Natural killer cell treated with Interleukin-12 subunit alpha and Interleukin-12 subunit beta and Interleukin-15 and Interleukin-18, amount 100 ng/mL, for 72 hours (primary cell): ENCODE measurements at places on chromosomes 16 and 17.

DNA sequence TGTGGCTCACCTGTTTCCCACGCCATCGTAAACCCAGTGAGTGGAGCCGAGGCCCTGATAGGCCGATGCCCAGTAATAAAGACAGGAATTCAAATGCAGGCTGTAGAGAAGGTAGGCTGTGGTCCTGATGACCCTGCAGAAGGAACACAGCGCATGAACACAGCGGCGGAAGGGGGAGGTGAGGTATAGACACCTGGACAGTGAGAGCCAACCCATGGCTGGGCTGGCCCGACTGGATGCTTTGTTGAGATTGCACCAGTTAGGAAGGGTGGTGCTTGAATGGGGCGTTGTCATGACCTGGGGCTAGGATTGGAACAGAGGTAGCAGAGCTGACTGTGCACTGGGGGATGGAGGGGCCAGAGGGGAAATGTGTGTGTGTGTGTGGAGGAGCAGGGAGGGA is 59.2 kb downstream of the CNGB1 start:
- DNase-seq: no peak

DNA sequence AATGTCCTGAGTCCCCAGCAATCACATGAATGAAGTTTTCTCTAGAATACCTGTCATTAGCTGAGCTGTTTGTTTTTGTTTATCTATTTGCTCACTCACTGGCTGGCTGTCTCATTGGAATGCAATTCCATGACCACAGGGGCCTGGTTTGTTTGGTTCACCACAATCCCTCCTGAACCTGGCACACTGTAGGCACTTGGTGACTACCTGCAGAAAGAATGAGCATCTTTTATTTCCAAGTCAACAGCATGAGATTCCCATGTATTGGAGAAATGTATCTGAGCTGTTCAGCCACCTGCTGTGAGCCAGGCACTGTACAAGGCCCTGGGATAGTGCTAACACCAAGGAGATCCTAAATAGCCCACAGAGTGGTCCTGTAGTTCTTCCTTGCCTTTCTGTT is 345.1 kb downstream of the XYLT1 start:
- DNase-seq: no peak

- DNase-seq: no peak
Observed at GRCh38 chr16:12289175-12290063, 312.9 kb downstream of the SNX29 start.

- no peak for DNase-seq
Observed at GRCh38 chr16:4915226-4915761, 21.7 kb downstream of the PPL start.

- peak; percentile 83 for DNase-seq
Observed at GRCh38 chr17:80252871-80253270, 7.8 kb upstream of the RNF213 start.

DNA sequence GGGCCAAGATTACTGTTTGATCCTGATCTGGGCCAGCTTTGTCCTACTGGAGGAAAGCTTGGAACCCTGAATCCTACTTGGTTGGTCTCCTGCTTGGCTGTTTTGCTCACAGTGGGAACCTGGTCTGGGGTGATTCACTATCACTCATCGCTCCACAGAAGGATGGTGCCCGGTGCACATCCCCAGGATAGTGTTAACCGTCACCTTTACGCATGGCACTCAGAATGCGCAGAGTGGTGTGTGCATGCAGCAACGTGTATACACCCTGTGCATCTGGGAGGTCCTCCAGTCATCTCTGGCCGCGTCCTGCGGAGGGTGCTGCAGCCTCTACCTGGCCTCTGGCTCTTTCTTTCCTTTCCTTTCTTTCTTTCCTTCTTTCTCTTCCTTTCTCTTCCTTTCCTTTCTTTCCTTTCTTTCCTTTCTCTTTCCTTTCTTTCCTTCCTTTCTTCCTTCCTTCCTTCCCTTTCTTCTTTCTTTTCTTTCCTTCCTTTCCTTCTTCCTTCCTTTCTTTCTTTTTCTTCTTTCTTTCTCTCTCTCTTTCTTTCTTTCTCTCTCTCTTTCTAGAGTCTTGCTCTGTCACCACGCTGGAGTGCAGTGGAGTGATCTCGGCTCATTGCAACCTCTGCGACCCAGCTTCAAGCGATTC is 13.1 kb downstream of the SOCS3 start:
- DNase-seq: peak; percentile 22

GRCh38 chr16:57805176-57805575 is 2.9 kb upstream of the KIFC3 start:
- DNase-seq: no peak

DNA sequence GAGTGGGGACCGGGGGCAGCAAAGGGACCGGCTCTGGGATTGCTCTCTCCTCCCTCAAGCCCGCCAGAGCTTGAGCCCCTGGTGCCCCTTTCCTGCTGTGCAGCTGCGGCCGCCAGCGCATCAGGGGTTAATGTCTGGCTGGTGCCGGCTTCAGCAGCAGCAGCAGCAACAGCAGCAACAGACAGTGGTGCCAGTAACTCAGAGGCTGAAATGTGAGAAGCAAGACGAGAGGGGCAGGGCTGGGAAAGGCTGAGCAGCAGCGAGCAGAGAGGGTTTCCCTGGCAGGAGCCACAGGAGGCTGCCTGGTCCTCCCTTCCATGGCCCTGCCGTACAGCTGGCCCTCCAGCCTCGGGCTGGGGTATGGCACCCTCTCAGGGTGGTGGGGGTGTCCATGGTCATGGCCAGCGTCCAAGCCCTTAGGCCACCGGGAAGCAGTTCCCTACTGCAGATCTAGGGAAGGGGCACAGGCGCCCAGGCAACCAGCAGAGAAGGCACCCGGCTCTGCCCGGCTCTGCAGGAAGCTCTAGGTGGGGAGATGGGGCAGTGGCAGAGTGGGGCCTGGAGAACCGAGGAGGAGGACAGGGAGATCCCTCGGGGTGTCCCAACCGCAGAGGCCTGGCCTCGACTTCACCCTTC is 21.1 kb upstream of the TFAP4 start:
- no peak for DNase-seq

DNA sequence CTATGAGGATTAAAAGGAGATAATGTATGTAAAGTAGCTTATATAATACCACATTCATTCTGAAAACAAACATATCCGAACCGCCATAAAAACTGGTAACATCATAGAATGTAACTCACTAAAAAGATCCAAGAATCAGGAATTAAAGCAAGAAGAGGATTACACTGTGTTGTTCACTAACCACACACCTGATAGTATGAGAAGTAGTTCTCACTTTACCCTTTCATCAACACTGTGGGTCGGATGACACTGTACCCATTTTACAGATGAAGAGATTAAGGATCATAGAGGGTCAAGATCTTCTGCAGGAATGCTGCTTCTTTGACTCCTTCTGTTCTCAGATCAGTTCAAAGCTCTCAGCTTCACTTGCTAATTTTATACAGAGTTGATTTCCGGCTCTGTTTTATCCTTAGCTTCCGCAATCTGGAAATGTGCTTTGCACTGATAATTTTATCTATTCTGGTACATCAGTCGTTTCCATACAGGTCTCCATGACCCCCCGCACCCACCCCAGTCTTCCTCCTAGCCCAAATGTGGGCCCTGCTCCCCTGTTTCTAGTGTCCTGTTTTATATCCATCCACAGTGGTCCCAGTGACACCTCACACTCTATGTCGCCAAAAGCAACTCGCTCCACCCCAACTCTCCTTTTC is 288.6 kb upstream of the CCL2 start:
- DNase-seq: no peak

- no peak for DNase-seq
Observed at GRCh38 chr16:24499193-24499814, 40.1 kb upstream of the RBBP6 start.

DNA sequence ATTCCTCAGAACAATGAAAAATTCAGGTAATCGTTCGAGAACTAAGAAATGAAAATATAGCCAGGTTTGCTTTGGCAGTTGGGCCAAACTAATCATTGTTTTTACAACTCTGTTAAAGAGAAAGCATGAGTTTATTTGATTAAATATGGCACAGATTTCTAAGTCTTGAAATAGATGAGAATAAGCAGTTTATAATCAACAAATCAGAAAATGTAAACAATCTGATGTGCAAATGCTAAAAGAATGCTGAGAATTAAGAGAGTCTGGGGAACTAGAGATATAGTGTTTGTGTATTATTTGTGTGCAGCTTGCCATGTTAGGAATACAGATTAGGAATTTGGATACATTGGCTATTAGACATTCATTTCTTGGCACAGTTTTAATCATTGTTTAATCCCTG is 212.5 kb downstream of the TANC2 start:
- DNase-seq: no peak

- DNase-seq: no peak
Observed at GRCh38 chr16:23274968-23275367, 27.1 kb upstream of the SCNN1B start.

- no peak for DNase-seq
Observed at GRCh38 chr17:72677714-72678390, 414.6 kb downstream of the SLC39A11 start.

DNA sequence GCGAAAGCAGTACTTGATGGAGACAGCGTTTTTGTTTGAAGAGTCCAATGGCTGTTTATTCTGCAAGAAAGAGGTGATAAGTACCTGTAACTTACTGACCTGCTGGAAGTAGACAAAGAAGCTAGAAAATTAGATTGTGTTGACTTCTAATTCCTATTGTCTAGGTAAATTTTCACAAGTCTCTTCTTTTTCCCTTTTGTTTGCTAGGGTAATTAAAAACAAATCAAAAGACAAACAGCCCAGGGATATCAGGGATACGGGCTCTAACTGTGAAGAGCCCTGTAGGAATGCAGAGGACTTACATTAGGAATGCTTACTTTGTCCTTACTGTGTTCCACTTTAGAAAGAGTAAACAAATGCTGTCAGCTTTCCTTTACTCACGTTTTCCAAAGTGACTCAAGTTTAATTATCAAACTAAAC is 7.0 kb downstream of the PSME3IP1 start:
- DNase-seq: no peak

DNA sequence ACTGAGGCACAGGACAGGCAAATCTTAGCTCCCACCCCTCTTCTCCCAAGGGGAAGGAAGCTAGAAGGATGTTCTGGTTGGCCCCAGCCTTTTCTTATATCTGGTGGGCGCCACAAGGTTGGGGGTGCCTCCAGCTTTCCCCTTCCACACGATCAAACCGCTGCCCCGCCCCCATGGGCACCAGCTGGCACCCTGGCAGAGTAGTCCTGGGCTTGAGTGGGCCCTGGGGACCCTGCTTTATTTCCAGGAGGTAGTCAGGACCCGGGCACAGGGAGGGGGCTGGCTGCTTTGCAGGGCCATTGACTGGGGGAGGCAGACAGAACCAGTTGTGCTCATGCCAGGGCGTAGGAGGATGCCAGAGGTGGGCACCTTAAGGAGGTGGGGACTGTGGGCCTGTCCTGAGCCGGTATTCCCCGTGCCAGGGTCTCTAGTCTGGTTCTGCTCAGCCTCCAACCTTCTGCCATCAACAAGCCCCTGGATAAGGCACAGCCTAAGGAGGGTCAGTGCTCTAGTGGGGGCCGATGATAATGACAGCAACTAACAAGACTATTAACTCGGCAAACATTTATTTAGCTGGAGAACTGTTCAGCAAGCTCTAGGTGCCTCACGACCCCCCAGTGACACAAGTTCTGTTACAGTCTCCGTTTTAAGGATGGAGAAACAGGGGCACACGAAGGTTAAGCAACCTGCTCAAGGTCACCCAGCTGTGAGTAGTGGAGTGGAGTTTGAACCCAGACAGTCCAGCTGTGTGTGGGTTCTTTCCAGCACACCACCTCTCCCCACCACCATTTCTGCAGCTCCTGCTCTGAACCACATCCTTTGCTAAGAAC is 7.6 kb upstream of the PPP1R1B start:
- DNase-seq: no peak

DNA sequence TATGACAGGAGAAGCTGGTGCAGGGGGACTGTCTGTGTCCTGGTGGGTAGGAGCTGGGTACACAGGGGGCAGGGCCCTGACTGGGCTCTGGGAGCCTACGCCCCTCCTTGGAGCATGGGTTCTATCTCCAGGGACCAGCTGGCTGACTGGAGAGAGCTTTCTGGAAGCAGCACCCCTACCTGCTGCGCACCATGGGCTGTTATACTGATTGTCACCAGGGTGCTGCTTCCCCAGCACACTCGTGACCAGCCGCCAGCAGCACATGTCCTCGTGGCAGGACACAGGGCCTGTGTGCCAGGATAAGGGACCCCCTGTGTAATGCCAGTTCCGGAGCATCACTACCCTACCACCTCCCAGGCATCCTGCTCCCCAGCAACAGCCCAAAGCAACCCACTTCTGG is 106.0 kb downstream of the AMFR start:
- no peak for DNase-seq

- peak; percentile 67 for DNase-seq
Observed at GRCh38 chr17:82648742-82649331, 593 bp upstream of the WDR45B start.

GRCh38 chr16:28984619-28985135 is at the start of gene LAT:
LAT (plus strand) TSS chr16:28985052; CDS start chr16:28985418, 366 bp downstream.
- DNase-seq: peak; percentile 77

- peak; percentile 92 for DNase-seq
Observed at GRCh38 chr17:35244341-35245195, 1.7 kb downstream of the SLFN5 start.

DNA sequence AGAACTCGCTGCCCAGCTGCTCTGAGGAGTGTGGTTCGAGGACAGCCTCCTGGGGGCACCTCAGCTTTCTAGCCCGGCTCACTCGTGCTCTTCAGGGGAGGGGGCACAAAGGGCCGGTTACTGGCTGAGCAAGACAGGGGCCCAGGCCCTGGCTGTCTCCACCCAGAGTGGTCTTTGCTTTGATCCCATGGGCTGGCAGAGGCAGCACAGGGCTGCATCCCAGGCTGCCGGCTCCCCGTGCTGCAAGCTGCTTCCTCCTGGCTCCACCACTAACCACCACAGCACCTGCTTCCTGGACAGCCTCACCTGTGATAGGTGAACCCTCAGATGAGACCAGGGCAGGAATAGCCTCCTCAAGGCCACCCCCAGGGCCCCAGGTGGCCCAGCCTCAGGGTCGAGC is 6.8 kb downstream of the SPPL2C start:
- DNase-seq: peak; percentile 51

GRCh38 chr17:59812139-59812538 is 80.6 kb downstream of the TUBD1 start:
- DNase-seq: no peak

DNA sequence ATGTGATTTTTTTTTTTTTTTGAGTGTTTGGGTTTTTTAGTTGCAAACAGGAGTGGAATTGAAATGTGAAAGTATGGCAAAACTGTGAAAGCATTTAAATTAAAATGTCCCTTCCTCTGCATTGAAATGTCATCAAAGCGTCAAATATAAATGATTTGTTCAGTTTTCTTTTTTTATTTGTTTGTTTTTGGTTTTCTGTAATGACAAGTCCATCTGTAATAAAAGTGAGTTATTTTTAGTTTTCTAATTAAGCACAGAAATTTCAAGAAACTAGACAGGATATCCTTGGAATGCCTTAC is 1.9 kb upstream of the TOB1 start:
- no peak for DNase-seq

GRCh38 chr16:69775563-69775962 is 13.4 kb downstream of the WWP2 start:
- no peak for DNase-seq

GRCh38 chr17:79930062-79930876 is 91.0 kb upstream of the CBX4 start:
- no peak for DNase-seq

DNA sequence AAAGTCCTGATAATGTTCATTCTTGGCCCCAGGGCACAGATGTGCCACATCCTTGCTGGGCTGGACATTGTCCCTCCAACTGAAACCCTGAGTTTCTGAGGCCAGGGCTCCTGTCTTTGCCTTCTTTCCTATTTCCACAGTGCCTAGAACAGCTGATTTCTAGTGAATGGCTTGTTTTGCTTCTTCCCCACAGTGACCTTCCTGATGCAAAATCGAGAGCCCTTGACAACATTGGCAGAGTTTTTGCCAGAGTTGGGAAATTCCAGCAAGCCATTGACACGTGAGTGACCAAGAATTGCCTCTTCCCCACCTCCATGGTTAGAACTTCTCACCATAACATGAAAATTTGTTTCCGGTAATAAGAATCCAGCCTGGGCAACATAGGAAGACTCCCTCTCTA is 14.5 kb downstream of the ODAD4 start:
- DNase-seq: no peak
